Stimulated activated CD8-positive, alpha-beta memory T cell treated with anti-CD3 and anti-CD28 coated beads, Interleukin-2, amount 100 ng/mL, for 1 hour (primary cell): ENCODE measurements at places on chromosomes 2 and 18.

- no peak for DNase-seq
Measured at GRCh38 chr2:37631698-37632097, 39.7 kb downstream of the CDC42EP3 start.

GRCh38 chr2:38610851-38611801, 8.4 kb upstream of the HNRNPLL start:
- no peak for DNase-seq

DNA sequence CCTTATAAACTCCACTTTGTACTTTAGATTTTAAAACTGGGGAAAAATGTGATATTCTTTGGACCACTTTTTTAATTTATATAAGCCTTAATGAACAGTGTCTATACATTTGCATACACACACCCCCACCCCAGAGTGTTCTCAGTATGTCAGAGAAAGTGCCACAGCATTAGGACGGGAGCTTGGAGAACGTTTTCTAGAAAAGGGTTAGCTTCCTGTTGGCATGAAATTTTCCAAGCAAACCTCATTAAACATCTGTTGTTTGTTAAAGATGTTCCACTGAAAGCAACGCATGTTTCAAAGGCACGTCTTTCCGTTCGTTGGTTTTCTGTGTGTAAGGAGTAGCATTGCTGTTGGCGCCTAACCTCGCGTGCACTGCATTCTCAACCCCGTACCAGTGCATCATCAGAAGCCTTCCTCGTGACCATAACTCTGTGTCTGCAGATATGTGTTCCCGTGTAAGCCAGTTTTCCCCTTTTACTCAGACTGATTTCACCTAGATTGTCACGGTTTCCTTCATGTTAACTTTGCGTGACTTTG, 228.5 kb downstream of the ALPK2 start:
- no peak for DNase-seq

- no peak for DNase-seq
Measured at GRCh38 chr18:63169853-63170252, 149.7 kb downstream of the BCL2 start.

DNA sequence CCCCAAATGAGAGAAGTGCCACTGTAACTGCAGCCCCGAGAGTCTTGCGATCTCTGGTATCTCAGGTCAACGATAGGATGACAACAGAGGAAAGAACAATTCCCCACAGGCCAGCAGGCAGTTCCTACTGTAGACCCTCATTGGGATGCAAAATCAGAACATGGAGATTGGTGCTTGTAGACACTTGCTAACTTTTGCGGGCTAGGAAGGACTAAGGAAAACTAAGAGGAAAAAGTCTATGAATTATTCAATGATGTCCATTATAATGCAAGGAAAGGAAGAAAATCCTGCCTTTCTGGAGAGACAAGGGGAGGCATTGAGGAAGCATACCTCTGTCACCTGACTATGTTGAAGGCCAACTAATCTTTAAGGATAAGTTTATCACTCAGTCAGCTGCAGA, 51.9 kb upstream of the CWC22 start:
- DNase-seq = no peak

DNA sequence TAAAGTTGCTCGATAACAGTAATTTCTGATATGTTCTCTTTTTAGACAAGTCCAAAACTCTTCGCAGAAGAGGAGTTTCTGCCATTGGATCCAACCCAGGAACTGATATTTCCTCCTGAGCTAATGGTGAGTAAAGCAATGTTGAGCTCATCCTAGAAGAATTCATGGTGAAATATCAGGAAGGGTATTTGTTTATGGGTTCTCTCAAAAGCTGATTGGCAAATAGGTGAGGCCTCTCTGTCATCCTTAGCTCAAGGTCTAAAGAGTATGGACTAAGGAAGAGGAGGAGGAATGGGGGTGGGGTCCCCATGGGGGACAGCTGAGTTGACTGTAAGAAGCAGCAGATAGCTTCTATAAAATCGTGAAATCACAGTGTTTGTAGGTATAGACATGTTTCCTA, 18.2 kb downstream of the AOX1 start:
- DNase-seq = no peak

DNA sequence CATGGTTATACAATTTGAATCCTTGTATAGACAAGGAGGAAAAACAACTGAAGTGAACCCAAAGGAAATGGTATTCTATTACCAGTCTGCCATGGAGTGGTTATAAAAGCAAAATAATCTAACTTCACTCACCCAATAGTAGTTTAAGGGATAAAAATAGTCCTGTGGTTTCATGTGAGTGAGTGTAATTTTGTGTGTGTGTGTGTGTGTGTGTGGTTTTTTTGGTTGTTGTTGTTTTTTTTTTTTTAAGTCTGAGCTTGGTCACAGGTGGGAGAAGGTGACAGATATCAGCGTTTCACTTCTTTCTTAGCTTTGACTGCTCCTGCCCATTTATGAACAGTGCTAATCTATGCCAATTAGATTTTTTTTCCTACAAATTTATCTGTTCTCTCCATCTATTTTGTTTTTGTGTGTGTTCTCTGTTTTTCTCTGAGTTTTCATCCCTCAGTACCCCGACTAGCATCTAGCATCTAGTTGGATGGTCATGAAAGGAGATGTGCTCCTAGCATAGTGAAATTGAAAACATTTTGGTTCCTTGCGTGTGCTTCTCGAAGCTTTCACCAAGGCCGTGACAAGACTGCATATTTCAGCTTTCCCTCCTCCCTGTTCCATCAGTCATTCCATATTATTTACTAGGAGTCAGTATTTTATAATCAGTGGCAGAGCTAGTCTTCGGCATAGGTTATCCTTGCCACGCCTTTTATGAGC, 200.1 kb upstream of the DTNA start:
- DNase-seq = no peak
